ENCODE measurements at places on chromosomes 6 and 20.

- DNase-seq: no peak
These were observed 3.5 kb downstream of the RNASET2 start for GRCh38 chr6:166952567-166953486.

DNA sequence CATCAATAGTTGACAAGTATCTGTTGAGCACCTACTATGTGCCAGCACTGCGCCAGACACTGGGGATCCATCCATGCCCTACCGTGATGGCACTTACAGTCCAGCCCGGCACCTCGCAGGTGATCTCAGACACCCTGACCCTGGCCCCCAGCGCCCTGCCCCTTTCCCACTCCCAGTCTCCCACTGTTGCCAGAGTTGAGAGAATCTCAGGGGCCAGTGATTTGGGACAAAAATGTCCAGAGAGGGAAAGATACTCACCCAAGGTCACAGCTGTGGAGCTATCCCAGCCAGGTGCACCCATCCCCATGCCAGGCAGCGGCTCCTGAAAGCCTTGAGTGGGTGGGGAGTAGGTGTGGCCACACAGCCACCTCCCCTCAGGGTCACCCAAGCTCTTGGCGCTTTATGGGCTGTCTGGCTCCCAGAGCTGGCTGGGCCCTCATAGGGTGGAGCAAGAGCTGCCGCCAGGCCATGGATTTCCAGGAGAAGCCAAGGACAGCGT, 3.3 kb downstream of the PI16 start:
- no peak for DNase-seq

GRCh38 chr20:2914160-2914559, 40.9 kb downstream of the PTPRA start:
- DNase-seq: no peak

DNA sequence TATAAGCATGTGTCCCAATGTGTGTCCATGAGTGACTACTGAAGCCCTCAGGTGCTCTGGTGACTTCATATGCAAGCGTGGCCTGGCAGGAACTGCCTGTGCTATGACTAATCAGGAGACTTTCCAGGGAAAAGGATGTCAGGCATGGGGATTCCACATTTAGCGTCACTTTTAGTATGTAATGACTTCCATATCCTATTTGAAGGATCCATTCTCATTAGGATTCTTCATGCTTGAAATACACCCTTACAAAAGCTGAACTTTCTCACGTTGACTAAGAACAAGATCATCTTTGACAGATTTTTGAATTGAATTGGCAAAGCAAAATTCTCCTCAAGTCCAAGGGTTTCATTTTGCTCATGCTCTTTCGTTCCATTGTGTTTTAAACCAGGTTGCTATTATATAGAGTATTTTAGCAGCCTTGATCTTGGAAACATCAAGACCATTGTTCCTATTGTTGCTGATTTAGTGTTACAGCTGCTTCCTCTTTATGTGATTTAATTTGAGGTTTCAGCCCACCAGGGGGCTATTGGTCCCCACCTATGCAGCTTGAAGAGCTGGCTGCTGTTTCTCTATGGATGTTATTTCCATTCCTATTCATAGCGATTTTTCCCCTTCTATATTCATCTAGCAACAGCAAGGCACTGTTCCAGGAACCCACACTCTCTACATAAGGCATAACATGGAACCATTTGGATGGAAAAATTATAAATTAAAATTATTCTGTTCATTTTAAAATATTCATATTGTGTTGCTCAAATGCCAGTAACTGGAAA, 418.6 kb downstream of the CDKAL1 start:
- peak; percentile 56 for DNase-seq

GRCh38 chr20:4573564-4574355, 147.9 kb upstream of the PRND start:
- peak; percentile 82 for DNase-seq

Measured in urothelium cell line (cell line).